SJSA1 (cell line): ENCODE measurements at places on chromosomes 3 and 15.

DNA sequence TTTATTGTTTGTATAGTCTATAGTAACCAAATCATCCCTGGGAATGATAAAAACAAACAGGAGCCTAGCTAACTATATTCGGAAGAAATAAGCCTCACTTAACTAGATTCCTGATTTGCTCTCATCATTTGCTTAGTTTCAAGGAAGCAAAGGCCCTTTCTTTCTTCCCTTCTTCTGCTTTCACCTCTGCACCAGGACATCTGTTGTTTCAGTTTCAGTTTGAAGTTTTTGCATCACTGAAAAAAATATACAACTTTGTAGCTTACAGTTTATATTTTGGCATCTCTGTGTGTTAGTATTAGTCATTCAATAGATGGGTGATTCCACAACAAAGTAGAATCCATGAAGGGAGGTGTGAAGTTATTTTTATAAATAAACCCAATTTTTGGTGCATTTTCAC lies 113.6 kb upstream of the SNTN start:
- no peak for DNase-seq

GRCh38 chr3:135927155-135927554 lies 38.4 kb upstream of the PPP2R3A start:
- no peak for DNase-seq

DNA sequence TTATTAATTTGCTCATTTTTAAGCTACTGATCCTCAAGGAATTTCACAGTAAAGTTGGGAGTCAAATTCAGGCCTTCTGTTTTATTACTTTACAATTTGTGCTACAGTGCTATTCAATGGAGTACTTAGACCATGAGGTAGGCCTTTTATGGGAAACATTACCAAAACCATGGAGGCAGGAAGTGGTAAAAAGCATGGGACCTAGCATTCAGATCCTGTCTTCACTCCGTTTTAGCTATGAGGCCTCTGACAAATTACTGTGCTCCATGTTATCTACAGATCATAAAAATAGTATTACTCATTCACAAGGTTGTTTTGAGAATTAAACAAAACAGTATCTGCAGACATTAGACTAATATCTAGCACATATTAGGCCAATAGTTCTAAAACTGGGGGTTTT lies 140.6 kb upstream of the SLITRK3 start:
- no peak for DNase-seq

GRCh38 chr3:46407970-46408369 lies 911 bp downstream of the CCRL2 start:
- no peak for DNase-seq

DNA sequence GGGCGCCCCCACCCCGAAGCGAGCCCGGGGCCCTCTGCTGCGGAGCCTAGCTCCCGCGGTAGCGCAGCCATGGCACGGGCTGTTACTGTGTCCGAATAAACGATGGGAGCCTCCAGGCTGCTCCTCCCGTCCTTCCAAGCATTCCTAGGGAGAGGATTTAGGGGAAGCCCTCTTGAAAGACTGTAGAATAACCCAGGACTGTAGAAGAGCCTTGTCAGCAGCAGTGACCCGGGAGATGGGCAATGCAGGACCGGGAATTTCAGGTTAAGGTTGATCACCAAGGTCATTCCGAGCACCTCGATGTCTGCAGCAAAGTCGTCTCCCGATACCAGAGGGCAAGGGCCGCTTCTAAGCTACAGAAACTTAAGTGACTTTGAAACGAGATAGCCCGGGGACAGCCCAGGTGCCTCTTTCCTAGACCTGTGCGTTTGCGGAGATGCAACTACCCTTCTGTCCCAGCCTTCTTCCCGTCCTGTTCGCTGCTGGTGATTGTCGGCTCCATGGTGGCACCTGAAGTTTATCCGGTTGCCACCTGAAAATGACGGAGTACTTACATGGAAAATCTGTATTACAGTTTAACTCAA lies 753 bp upstream of the MYO5A start:
- DNase-seq = no peak

DNA sequence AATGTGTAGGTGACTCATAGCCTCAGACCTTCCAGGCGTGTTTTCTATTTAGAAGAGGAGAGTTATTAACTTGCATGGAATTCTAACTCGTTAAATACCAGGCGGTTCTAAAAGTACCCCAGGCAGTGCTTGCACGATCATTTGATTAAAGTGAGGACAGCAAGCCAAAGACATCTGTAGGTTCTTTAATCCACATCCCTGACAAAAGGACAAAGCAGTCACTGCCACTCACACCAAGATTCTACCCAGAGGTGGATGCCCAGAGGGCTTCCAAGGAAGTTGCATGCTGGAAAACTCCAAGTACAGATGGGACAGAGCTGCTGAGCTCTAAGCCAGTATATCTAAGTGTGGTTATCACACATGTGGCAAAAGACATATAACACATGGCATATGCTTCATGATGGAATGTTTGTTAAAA lies 372.1 kb downstream of the ROBO2 start:
- DNase-seq = no peak
